ENCODE measurements at places on chromosomes 5 and 9. TPM values are rescaled to one million over a fixed set of nuclear protein-coding genes. Genes with fewer than 3 reads are reported as not detected.

GRCh38 chr5:6454628-6455053, 6.0 kb downstream of the UBE2QL1 start:
- no peak for DNase-seq

DNA sequence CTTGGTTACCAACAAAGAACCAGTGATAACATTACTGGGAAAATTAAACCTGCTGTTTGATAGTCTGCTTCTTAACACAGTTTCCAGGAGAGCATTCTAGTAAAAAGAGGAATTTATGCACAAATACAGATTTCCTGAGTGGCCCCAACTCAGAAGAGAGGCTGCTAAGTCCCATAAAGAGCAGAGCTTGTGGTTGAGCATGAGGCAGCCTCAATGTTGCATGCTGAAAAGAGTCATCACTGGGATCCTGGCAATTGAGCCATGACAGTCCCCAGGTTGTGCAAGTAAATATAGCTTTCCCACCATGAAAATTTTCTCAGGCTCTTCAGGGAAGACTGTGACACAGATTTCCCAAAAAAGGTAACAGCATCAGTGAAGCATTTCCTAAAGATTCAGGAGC, 47.5 kb upstream of the ADRB2 start:
- no peak for DNase-seq

- DNase-seq = no peak
These were observed 28.3 kb upstream of the NDFIP1 start for GRCh38 chr5:142080248-142080647.

DNA sequence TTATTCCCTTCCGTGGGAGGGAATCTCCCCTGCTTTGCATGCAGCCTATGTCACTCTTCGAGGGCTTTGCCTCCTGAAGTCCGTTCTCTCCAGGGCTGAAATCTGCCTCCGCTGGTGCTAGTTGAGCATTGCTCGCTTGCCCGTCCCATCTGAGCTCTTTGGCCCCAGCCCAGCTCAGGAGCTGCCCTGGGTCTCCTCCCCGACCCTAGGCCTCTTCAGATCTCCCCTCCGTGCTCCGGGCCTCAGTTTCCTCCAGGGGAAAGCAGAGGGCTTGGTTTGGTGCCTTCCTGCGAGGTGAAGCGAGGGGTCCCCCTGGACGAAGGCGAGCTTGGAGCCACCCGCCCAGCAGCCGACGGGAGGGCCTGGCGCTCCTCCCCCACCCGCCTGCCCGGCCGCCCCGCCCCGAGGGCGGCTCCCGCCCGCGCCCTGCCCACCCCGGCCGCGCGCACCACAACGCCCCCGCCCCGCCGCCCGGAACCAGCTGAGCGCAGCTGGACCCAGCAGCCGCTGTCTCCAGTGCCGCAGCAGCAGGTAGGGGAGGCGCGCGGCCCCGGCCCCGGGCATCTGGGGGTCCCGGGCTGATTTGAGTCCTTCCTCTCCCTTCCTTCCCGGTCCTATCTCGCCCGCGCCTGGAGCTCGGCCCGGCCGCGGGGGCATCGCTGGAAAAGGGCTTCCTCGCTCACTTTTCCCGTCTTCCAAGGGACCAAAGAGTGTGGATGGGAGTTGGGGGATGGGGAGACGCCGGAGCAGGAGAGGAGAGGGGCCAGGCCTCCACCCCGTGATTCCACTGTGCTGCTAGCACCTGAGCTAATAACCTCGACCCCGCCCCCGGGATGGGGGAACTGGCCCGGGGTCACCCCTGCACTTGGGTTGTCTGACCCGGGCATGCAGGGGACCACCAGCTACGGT, at the start of gene GSN:
Gene GSN, plus strand, starts transcription at position 474 of the 909 bp plus-strand sequence. CDS start 33,810 bp downstream, outside the sequence.
- peak; percentile 11 for DNase-seq

GRCh38 chr5:95958310-95959014, 3.2 kb downstream of the ELL2 start:
- no peak for DNase-seq

GRCh38 chr5:175692235-175692995, 34.5 kb downstream of the HRH2 start:
- DNase-seq = no peak

DNA sequence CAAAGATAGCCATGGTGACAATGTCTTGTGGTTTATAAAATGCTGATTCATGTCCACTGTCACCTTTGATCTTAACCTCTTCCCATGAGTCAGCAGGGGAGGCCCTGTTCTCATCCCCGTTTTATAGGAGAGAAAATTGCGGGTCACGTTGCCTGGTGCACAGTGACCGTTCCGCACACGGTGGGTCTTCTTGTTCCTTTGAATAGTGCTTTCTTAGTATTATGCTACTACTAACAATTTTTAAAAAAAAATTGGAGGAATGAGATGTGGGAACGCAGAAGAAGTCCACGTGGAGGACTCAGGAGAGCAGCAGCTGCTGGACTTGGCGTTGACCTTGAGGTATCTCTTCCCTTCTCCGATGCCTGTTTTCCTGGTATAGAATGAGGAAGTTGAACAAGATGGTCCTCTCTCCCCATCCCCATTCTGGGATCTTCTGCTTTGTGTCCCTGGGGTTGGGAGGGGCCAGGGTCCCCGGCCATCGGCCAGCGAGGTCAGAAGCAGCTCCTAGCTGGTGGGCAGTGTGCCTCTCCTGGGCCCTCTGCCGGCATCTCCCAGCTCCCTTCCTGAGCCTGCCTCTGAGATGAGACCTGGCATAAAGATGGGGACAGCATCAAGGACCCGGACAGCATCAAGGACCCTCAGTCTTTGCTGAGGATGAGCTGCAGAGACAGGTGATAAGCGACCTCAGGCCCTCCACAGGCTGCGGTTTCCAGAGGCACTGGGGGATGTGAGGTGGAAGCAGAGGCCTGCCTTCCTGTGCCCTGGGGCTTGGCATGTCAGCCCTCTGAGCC, 143.9 kb downstream of the C9orf50 start:
- no peak for DNase-seq

- no peak for DNase-seq
These were observed 211.0 kb downstream of the SEC61B start for GRCh38 chr9:99433095-99433494.

DNA sequence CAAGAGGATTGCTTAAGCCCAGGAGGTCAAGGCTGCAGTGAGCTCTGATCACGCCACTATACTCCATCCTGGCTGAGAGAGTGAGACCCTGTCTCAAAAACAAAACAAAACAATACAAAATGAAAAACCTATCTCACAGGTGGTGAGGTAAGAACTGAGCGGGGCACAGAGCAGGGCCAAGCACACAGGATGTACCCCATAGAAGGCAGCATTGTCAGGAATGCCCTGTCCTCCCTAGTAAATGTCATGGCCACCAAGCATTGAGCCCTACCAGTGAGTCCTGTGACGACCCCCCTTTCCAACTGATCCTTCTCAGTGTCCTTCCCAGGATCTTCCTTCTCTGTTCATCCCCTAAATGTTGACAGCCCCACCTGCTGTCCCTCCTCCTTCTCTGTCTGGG, 44.6 kb upstream of the ALDH1B1 start:
- no peak for DNase-seq

DNA sequence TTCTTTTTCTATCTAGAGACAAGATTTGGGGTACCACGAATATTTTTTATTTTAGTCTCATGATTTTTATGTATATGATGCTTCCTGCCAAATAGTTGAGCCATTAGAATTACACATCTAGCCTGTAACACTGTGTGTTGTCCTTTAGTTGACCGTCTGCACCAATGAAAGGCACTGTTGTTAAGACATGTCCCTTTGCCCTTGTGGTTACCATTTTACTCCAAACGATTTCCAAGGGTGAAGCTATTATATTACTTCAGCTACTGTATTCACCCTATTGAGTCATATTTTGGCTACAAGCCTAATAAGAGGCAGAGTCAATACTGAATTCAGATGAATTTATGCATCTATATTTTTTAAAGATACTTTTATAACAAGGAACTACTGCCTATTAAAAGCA, 207.6 kb downstream of the CETN3 start:
- DNase-seq = no peak

DNA sequence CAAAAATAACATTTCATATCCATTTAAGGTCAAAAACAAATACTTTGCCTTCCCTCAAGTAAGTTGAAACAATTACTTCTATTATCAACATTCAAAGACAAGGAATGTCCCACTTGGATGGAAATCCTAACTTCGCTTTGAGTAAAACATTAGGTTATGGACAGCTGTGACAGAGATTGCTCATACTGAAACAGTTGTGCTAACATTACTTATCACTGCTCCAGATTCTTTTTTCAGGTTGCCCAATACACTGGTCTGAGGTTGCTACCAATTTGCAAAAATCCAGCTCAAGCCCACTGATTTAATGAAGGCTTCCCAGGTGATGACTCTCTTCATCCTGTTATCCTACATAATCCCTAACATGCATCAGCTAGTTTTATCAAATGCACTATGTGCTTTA, 98.3 kb downstream of the UBAP2 start:
- no peak for DNase-seq

DNA sequence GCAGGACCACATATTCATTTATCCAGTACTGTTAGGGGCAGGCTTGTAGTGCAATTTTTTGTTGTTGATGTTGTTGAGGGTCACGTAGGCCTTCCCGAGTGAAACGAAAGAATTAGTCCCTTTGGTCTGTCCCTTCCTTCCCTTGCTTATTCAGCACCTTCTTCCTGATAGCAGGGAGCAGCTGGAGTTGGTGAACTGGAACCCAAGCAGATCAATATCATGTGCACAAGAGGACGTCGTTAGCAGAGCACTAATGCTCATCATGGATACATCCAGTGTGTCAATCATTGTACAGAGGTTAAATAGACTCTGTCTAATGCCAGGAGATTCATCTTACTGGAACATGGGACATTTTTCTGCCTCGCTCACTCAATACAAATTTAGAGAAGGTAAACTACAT, 33.0 kb upstream of the MAP1B start:
- DNase-seq = no peak

DNA sequence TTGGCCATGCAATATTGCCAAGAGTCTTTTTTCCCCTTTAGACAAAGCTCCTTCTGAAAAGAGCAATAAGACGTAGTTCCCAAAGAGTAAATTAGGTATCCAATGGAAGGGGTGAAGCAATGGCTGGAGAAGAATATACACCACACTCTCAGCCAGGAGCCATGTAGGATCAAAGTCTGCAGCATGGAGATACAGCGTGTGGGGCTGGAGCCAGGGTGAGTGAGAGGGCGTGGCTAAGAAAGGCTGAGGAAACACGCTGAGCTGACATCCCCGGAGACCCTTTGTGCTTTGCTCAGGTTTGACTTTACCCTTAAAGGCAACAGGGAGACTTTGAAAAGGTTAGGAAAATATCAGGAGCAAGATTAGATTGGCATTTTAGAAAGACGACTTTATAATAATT, 87.1 kb upstream of the ELL2 start:
- no peak for DNase-seq

- peak; percentile 61 for DNase-seq
These were observed 5.5 kb upstream of the DNAJB5 start for GRCh38 chr9:34984049-34984448.

DNA sequence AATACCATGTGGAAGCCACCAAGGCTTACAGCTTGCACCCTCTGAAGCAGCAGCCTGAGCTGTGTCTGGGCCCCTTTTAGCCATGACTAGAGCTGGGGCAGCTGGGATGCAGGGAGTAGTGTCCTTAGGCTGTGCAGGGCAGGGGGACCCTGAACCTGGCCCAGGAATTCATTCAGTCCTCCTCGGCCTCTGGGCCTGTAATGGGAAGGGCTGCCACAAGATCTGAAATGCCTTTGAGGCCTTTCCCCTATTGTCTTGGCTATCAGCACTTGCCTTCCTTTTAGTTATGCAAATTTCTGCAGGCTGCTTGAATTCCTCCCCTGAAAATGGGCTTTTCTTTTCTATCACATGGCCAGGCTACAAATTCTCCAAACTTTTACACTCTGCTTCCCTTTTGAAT, 9.0 kb downstream of the GPR150 start:
- no peak for DNase-seq

GRCh38 chr9:106576232-106576760, 286.7 kb upstream of the ZNF462 start:
- no peak for DNase-seq

DNA sequence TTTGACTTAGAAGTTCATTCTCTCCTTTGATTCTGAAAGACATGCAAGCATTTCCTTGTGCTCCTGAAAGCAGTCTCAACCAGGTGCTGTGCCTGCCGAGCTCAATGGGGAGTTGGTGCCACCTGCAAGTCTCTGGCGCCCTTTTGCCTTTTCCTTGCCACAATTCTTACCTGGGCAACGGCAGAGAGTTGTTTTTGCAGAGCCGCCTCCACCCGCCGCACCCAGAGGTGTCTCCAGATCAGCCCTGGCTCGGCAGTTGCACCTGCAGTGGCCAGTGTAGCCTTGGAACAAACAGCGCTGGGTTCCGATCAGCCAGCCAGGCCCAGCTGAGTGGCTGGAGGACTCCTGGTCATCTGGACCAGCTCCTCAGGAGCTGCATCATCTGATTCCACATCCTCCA, 262.9 kb downstream of the IRX2 start:
- DNase-seq = no peak

DNA sequence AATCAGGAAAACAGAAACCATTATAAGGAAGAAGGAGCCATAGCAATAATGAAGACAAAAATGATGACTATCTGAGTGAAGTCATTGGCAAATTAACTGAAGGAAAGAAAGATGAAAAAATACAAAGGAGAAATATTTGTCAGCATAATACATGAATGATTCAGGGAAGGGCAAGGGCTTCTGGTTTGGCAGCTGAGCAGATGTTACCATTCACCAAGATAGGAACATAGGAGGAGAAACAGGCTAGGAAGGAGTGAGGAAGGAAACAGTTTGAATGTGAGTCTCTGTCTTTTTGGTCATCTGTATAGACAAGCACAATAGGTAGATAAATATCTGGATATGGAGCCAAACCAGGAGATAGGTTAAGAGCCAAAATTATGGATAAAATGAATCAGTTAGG, 296.0 kb downstream of the ISL1 start:
- no peak for DNase-seq

DNA sequence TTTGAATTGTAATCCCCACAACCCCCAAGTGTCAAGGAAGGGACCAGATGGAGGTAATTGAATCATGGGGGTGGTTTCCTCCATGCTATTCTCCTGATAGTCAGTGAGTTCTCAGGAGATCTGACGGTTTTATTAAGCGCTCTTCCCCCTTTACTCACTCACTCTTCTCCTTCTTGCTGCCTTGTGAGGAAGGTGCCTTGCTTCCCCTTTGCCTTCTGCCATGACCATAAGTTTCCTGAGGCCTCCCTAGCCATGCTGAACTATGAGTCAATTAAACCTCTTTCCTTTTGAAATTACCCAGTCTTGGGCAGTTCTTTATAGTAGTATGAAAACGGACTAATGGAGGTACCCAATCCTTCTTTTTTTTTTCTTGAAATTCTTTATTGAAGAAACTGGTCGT, 2.2 kb upstream of the CEP120 start:
- no peak for DNase-seq

- no peak for DNase-seq
These were observed 372.9 kb downstream of the OSTF1 start for GRCh38 chr9:75461183-75461582.

The NUDT12 gene
- total RNA-seq = not detected

The FOXD1 gene
- 4.7 TPM for total RNA-seq

The ACER2 gene
- total RNA-seq = 2.7 TPM

The NDST1 gene
- 26.6 TPM for total RNA-seq

The C7 gene
- total RNA-seq = not detected

The IL31RA gene
- not detected for total RNA-seq

The PCDHGB1 gene
- total RNA-seq = 3.0 TPM

The RAD17 gene
- total RNA-seq = 96.8 TPM

The SV2C gene
- not detected for total RNA-seq

The TAF1L gene
- not detected for total RNA-seq
